ENCODE measurements at places on chromosomes 2 and 18.

DNA sequence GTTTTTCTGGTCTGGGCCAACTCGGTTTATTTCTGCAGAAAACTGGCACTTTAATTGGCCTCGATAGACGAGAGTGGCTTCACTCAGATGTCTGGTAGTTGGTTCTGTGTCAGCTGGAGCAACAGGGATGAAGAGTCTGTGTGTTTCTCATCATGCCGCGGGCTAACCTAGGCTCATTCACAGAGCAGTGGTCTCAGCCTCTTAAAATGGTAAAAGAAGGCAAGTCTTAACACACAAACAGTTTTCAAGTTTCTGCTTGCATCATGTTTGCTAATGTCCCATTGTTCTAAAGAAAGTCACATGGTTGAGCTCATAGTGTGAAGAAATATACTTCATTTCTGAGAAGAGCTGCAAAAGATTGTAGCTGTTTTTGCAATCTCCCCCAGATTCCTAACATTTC is 37.5 kb upstream of the ANXA4 start:
- DNase-seq = no peak

DNA sequence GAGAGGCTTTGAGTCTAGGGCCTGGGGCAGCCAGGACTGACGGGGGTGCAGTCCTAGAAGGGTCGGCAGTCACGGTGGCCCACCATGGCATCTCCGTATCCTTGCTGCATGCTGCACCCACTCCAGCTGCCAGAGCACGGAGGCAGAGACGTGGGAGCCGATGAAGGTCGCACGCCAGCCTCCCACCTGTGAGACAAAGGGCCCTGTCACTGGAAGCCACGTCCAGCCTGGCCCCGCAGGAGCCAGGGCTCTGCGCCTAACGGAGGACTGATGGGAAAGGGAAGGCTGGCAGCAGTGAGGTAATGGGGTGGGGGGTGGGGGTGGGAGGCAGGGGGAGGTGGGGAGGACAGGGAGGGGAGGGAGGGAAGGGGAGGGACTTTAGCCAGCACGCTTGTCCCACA is 21.9 kb downstream of the ITM2C start:
- no peak for DNase-seq

- DNase-seq = no peak
Observed at GRCh38 chr18:8794156-8794933, 89.0 kb downstream of the MTCL1 start.

DNA sequence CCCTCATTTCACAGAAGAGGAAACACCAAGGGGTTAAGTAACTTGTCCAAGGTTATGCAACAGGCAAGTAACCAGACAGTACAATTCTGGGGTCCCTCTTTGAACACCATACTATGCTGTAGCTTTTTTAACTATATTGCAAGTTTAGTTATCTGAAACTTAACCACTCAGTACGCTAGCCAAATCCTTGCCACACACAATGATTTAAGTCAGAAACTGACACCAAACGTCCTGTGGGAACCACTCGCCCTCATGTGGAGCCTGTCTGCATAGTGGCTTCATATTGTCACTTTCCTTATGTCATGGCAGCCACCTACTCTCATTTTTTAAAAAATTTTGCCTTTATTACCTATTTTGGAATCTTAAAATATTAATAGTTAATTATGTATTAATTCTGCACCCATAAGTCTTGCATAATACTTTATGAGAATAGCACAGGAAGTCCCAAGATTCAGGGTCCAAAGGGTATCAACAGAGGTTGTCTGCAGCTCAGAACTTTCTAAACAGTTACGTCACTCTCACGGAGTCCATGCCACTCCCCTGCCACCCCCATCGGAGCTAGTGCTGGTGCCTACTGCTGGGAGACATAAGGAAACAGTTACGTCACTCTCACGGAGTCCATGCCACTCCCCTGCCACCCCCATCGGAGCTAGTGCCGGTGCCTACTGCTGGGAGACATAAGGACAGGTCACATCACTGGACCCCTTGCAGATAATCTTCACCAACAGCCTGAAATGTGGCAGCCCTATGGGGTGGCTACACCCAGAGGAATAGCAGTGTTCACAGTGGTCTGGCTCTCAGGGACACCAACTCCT is 99.0 kb downstream of the L3MBTL4 start:
- DNase-seq = no peak

GRCh38 chr18:73752546-73752945 is 395.1 kb downstream of the FBXO15 start:
- no peak for DNase-seq

DNA sequence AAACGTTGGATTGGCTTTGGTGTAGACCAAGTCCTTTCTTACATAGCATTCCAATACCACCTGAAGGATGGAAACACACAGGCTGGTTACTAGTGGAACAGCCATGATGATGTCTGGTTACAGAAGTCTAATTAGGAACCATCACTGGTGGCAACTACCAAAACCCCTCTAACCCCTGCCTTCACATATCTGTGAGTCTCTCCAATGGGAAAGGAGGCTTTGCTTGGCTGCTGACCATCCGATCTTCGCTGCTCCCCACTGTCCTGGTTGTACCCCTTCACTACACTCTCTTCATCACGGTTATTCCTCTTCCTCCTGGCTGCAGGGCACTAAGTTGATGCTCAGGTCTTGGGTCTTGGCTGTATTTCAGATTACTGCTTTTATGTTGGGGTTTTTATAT is 97.7 kb downstream of the SPRED2 start:
- no peak for DNase-seq

- DNase-seq = no peak
Observed at GRCh38 chr2:124121760-124122275, 96.7 kb downstream of the CNTNAP5 start.

- DNase-seq = no peak
Observed at GRCh38 chr2:229022652-229023051, 248.4 kb downstream of the PID1 start.

- DNase-seq = no peak
Observed at GRCh38 chr2:30266051-30266621, 34.8 kb downstream of the LBH start.

- no peak for DNase-seq
Observed at GRCh38 chr2:23756593-23757292, 170.2 kb downstream of the ATAD2B start.

- DNase-seq = no peak
Observed at GRCh38 chr2:139214801-139215200, 434.6 kb upstream of the NXPH2 start.

DNA sequence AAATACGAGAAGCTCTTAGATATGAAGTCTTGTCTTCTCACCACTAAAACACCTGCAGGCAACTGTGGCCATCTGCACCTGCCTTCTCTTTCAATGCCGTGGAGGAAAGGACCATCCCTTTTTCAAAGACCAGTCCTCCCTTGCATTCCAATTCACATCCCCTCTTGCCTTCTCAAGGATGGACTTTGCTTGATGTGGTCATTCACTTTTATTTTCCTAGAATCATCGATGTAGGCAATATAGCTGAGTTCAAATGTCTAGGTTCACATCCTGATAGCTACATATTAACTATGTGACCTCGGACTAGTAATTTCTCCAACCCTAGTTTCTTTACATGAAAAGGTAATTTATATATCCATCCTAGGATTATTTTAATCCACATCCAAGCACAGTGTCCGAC is 110.1 kb downstream of the HIBCH start:
- no peak for DNase-seq

DNA sequence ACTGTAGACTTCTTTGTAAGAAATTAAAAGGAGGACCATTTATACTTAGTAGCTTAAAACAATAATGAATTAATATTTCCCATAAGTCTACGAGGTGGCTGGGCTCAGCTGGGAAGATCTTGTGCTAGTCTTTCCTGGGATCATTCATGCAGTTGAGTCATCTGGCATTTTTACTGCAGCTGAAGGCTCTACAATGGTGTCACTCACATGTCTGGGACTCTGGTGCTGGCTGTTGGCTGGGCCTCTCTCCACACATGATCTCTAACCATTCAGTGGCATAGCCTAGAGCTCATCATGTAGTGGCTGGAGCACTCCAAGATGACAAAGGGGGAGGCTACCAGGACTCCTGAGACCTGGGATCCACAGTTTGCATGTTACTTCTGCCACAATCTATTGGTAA is 35.5 kb downstream of the CLASP1 start:
- DNase-seq = no peak

- DNase-seq = no peak
Observed at GRCh38 chr2:36172824-36173223, 182.8 kb upstream of the CRIM1 start.

GRCh38 chr2:216711348-216711747 is 16.0 kb upstream of the IGFBP5 start:
- no peak for DNase-seq

DNA sequence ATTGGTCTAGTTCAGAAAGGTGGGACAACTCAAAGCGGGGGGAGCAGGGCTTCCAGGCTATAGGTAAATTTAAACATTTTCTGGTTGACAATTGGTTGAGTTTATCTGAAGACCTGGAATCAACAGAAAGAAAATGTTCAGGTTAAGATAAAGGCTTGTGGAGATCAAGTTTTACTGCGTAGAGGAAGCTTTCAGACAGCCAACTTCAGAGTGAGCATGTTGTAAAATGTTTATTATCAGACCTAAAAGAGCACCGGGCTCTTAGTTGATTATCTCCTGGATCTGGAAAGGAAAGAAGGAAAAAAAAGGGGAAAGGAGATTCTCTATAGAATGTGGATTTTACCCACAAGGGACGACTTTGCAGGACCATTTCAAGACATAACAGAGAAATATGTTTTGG is 227.0 kb upstream of the SH3BP4 start:
- no peak for DNase-seq
